ENCODE measurements at places on chromosomes 11 and 22.

DNA sequence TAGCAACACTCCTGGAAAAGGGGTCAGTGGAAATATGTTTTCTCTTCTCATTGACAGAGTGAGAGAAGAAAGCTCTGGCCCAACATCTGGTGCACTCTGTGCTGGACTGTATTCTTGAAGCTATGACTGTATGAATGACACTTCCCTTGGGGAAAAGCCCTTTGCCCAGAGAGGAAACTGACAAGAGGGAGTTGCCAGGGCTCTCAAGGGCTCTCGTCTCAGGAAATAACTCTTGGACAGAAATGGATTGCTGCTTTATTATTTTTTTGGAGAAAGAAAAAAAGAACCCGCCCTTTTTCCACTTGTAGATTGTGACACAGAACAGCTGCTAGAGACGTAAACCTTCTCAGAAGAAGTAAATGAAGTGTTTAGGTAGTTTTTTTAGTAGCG is 11.4 kb downstream of the ETS1 start:
- DNase-seq: no peak

DNA sequence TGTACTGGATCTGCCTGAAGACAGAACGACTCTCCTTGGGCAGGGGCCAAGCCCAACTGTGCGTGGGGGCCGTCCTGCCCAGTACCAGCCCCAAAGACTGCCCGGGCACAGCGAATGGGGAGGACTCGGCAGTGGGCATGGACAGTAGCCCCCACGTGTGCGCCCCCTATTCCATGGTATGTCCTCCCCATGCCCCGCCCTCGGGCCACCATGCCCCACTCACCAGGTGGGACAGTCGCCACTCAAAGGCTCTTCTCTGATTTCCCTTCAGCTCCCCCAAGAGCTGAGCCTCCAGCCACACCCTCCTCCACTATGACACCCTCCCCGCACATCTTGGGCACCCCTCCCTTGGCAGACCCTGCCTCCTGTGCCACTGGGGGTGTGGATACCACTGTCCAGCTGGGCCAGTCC is 43.5 kb downstream of the GNB1L start:
- no peak for DNase-seq

- DNase-seq: no peak
These were observed 2.8 kb upstream of the LIF start for GRCh38 chr22:30249049-30250038.

DNA sequence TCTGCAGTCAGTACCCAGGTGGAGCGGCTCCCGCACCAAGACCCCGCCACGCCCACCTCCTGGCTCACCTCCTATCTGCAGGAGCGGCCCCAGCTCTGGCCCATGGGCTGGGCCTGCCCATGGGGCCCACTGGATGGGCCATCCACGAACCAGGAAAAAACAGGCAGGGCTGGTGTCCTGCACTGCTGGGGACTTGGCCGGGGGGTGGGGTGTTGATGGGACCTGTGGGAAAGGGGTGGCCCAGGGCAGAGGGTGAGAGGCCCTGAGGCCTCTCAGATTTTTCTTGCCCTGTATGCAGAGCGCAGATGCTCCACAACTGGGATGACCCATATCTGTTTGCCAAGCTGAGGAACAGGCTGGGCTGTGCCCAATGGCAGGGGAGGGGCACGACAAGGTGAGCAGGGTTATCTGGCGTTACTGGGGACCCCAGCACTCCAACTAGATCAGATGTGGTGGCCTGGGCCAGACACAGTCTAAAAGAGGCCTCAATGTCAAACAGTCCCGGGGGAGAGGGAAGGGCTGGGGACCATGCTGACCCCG is 2.7 kb upstream of the PIM3 start:
- DNase-seq: no peak

- DNase-seq: no peak
These were observed 39.6 kb upstream of the HORMAD2 start for GRCh38 chr22:30040499-30041260.

- DNase-seq: no peak
These were observed 40.0 kb downstream of the NEU3 start for GRCh38 chr11:75028724-75029123.

- no peak for DNase-seq
These were observed at the start of gene TREH for GRCh38 chr11:118679483-118679882. Gene TREH, minus strand, starts transcription at chr11:118679650. Its CDS starts 23 bp downstream, at chr11:118679627.

- no peak for DNase-seq
These were observed 11.8 kb upstream of the CAVIN3 start for GRCh38 chr11:6332066-6332465.

DNA sequence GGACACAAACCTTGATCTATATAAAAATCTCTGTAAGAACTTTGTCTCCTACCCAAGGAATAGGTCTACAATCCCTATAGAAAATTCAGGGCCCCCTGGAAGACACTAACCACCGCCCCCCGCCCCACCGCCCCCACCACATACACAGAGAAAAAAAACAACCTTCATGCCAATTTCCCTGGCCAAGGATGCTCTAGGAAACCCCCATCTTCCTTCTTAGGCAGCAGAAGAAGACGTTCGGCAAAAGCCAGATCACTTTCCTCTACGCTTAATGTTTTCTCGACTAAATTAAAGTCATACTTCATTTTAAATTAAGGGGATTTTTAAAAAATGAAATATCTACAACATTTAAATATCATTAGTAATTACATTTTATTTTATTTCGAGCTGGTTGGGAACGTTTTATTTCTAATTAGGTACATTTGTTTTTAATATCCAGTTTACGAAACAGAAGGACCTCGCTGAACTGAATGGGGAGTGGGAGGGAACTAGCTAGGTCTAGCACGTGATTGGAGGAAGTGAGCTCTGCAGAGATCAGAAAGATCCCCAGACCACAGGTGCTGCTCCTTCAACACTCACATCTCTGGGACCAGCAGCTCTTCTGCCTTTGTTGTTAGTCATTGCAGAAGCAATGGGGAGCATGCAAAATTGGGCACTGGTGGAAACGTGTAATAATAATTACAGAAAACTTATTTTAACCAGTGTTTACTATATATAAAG is 472.3 kb downstream of the MN1 start:
- no peak for DNase-seq

GRCh38 chr11:39209981-39210380 is 2249.5 kb downstream of the LRRC4C start:
- DNase-seq: no peak

DNA sequence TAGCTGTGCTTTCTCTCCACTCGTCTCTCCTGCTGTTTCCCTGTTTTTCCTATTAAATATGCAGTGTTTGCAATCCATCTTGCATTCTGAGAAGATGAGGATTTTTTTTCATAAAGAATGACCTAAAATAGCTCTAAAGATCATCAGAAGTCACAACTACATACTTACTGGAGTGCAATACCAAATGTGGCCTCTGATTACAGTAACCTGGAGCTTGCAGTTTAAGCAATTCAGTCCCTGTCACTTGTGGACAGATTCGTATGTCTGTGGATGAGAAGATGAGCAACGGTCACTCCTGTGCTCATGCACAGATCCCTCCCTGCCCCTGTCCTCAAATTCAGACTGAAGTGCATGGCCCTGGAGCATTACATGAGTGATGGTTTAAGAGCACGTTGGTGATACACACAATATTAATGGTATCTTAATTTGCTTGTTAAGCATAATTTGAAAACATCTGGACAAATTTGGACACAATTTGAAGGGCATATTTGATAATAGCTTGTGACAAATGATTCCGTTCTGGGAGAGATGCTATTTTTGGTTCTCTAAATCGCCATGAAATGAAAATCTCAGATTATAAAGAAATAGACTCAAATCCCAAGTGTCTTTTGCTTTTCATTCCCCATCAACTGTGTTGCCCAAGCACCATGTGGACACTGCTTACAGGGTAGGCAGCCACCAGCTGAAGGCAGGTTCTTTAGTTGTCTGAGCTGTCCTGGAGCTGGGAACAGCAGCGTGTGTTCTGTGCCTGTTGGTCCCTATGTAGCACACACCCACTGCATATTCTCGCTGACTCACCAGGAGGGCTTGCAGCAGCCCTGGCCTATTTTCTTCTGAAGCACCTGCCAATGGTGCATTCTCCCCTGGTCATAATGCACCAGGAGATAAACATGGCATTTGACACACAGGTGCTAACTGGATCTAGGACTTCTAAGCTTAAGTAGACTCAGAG is 32.6 kb upstream of the PRAME start:
- no peak for DNase-seq

- no peak for DNase-seq
These were observed 12.0 kb upstream of the GNB1L start for GRCh38 chr22:19866665-19867009.

GRCh38 chr11:62922653-62923431 is 1.7 kb upstream of the CHRM1 start:
- no peak for DNase-seq

- no peak for DNase-seq
These were observed at the start of gene RIC3 for GRCh38 chr11:8168485-8169257. Gene RIC3, minus strand, starts transcription at chr11:8169025. Its CDS starts 36 bp downstream, at chr11:8168989.

GRCh38 chr11:68727783-68728182 is 23.5 kb downstream of the TESMIN start:
- DNase-seq: no peak

DNA sequence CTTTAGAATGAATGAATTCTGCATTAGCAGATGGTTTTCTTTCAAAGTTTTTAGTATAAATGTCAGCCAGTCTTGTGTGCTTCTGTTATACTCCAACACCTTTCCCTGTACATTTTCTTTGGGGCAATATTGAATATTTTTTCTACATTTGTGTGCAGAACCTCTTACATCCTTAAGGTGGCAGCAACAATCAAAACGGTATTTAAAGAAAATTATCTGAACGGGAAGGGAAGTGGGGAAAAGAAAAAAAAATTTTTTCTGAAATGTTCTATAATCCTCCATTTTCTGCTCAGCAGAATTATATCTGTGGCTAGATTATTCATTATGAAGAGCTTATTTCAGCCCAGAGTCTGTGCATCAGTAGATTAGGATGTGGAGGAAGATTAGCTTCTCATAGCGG is 347.3 kb upstream of the RAG2 start:
- DNase-seq: no peak

- DNase-seq: no peak
These were observed 2.7 kb downstream of the RPL27A start for GRCh38 chr11:8685306-8685705.

- no peak for DNase-seq
These were observed 67.0 kb downstream of the FANCF start for GRCh38 chr11:22558664-22559063.

- no peak for DNase-seq
These were observed 31.9 kb upstream of the FTH1 start for GRCh38 chr11:61999141-61999975.

DNA sequence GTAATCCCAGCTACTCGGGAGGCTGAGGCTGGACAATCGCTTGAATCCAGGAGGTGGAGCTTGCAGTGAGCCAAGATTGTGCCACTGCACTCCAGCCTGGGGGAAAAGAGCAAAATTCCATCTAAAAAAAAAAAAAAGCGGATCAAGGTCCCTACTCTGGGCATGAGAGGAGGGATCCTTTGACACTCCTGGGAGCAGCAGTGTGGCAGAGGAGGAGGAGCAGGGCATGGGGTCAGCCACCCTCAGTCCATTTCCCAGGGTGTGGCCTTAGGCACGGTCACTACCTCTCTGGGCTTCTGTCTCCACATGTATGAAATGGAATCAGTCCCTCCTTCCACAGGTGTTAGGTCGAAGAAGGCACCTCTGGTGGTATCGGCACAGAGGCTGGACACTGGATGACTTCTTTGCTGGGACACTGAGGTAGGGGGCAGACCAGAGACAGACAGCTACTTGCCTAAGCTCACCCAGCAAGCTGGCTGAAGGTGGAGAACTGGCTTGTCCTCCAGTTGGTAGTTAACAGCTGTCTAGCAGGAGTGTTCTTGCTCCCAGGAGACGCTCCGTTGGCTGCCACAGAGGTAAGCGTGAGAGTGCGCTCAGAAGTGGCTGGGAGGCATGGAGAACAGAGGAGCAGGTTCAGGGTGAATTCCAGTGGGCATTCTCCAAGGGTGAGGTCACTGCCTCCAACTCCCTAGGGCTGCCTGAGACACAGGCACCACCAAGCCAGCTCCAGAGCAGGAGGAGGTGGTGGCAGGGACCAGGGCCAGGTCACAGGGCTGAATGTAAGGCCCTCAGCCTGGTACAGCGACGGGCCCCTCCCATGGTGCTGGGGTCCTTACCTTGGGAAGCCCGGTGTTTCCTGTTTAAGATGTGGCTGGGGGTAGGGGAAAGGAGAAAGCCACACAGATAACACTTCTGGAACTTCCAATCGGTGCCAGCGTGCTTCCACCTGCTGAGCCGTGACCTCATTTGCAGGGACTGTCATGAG is 19.5 kb downstream of the TXN2 start:
- DNase-seq: no peak

GRCh38 chr11:62953811-62954210 is 31.0 kb downstream of the SLC22A6 start:
- DNase-seq: no peak

DNA sequence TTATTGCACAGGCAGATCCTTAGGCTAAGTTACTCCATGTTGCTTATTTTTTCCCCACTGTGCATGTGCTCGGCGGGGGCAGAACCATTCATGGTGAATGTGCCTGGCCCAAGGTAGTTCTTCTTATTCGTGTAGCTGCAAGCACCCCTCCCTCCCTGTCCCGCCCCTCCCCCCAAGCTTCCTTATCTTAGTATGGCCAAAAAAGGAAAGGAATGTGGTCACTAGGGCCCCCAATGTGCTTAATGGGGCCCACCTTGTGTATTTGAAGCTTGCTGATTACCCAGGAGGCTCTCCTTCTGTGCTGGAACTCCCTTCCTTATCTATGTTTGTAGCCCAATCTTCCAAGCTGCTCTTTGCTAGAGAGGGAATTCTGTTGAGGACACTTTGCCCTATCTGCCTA is 1259.7 kb upstream of the RAG2 start:
- no peak for DNase-seq

- DNase-seq: no peak
These were observed 5.0 kb upstream of the ANO3 start for GRCh38 chr11:26326793-26327400.

Data from effector memory CD8-positive, alpha-beta T cell (primary cell).